ENCODE measurements at places on chromosomes 1 and 21. TPM values are rescaled to one million over a fixed set of nuclear protein-coding genes. Genes with fewer than 3 reads are reported as not detected.

FCGR2B gene
- total RNA-seq, result 4.8 TPM

ATP1A4 gene
- not detected for total RNA-seq

CLDN17 gene
- total RNA-seq, result not detected

ALPL gene
- total RNA-seq, result 2.6 TPM

- no peaks in the 10 kb centered on the region for H3K4me1 ChIP-seq
- no peak overlapping the region for H3K27ac ChIP-seq
- H3K27me3 ChIP-seq, result no peaks in the 10 kb centered on the region
- H3K36me3 ChIP-seq, result no peaks in the 10 kb centered on the region
- no peak overlapping the region for H3K4me3 ChIP-seq
Observed at GRCh38 chr1:227776331-227776771, 39.1 kb upstream of the PRSS38 start.

- H3K36me3 ChIP-seq, result peaks cover 8% of the 10 kb centered on the region
- H3K4me1 ChIP-seq, result no peaks in the 10 kb centered on the region
- H3K27me3 ChIP-seq, result no peaks in the 10 kb centered on the region
- H3K4me3 ChIP-seq, result no peak overlapping the region
- no peak overlapping the region for H3K27ac ChIP-seq
Observed at GRCh38 chr1:243493156-243494129, 237.6 kb downstream of the SDCCAG8 start.

DNA sequence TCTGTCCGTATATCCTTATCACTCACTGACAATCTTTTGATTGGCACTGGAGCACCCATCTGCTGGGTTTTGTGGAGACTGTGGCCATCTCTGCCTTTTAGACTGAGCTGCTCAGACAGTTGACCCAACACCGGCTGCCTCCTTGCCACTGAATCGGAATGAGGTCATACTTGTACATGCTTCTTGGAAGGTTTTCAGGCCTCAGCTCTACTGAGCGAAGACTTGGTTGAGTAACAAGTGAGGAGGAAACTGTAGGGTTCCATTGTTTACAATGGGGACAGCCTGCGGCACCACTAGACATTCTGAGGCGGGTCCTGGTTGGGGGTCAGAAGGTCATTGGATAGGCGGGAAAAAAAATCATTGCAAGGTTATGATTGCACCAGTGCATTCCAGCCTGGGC is 320.3 kb downstream of the KIF26B start:
- DNase-seq, result no peak
- H3K27me3 ChIP-seq, result no peaks in the 10 kb centered on the region
- H3K27ac ChIP-seq, result no peak overlapping the region
